ENCODE measurements at places on chromosomes 13 and 19.
A peak's percentile ranks its signal among the peaks of the same experiment; 100 is the strongest.

DNA sequence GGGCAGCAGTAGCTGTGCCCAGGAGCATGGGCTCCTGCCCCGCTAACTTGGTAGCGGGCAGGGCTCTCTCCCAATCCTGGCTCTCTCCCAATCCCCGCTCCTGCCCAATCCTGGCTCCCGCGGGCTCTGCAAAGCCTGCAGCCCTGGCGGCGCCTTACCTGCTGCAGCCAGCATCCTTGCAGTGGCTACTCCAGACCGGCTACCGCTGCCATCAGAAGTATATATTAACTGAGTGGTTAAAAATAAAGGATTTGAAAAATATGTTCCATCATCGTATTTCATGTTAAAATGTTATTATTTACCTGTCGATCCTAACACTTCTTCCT, 698.2 kb downstream of the SLITRK1 start:
- DNase-seq: no peak

- DNase-seq: no peak
Measured at GRCh38 chr19:21586311-21587116, 81.1 kb downstream of the ZNF429 start.

DNA sequence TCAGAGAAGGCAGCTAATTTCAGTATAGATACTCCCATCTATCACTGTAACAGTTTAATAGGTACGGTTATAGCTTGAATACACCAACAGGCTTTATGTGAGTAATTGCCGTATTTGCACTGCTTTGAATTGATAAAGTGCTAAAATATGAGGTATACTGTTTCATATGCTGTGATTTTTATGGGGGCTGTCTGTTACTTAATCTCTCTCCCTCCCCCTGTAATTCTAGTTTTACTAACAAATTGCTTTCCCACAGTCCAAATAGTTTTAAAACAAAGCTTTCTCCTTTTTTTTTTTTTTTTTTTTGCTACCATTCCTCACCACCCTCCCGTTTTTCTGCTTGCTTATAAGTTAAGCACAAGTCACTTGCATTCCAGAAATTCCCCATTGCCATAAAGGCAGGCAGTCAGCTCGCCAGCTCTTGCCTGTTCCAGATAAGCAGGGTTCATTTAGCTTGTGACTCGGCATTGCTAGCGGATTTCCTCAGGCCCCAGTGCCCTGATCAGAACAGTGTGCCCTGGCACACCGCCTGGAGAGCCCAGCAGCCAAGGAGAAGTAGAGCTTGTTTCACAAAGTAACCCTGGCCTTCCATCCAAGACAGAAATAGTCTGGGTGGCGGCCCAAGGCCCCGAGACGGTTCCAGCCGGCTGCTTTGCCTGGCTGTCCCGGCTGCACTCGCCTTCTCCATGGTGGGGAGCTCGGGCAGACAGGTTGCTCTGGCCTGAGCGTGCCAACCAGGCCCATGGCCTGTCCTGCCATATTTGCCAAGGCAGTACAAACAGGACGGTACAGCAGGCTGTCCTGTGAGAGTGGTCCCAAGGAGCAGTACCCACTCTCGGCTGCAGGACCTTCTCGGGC, 43.5 kb upstream of the NPAS1 start:
- no peak for DNase-seq

DNA sequence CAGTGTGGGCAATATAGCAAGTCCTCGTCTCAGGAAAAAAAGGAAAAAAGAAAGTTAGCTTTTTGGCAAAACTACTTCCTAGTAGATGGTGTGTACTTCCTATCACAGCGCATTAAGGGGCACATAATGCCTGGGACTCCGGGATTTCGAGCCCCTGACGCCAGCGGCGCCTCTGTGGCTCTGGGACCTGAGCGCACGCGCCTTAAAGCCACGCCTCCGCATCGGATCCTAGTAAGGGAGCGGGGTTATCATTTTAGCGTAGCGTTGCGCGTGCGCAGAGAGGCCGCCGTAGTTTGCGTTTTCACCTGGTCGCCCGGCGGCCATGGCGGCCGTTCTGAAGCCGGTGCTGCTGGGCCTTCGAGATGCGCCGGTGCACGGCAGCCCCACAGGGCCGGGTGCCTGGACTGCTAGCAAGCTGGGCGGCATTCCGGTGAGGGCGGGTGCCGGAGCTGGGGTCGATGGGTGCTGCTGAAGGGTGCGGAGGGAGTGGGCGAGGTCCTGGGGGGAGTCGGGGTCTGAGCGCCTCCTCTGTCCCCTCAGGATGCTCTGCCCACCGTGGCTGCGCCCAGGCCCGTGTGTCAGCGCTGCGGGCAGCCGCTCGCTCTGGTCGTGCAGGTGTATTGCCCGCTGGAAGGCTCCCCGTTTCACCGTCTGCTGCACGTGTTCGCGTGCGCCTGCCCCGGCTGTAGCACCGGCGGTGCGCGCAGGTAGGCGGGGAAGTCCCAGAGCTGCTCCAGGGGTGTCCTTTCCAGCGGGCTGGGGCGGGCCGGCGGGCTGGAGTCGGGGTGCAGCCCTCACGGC, at the start of gene PDCD2L:
Gene PDCD2L, plus strand, starts transcription at position 291 of the 801 bp plus-strand sequence. Its CDS starts 32 bp downstream, at position 323.
- DNase-seq: peak; percentile 92

DNA sequence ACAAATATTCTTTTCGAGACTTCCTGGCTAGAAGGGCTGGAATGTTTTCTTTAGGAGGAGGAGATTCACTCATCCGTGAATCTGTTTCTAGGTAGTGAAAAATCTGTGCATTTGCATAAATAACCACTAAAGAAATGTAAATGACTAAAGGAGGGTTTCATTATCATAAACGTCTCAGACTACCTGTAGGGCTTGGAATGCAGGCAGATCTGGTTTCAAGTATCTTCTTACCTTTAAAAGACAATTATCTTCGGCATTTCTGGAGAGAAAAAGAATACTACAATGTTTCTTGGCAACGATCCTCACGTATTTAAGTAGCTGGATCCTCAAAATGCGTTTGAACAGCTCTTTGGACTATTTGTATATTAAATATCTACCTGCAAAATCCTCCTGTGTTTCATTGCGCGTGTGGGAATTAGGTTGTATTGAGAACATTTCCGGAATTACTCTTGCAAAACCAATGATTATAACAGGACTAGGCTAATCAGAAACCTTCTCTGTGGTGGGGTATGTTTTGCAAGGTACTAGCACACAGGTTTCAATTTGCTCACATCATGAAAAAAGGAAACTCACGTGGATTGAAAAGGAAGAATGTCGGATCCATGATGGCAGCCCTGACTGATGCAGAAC, 291.1 kb upstream of the ARGLU1 start:
- no peak for DNase-seq

DNA sequence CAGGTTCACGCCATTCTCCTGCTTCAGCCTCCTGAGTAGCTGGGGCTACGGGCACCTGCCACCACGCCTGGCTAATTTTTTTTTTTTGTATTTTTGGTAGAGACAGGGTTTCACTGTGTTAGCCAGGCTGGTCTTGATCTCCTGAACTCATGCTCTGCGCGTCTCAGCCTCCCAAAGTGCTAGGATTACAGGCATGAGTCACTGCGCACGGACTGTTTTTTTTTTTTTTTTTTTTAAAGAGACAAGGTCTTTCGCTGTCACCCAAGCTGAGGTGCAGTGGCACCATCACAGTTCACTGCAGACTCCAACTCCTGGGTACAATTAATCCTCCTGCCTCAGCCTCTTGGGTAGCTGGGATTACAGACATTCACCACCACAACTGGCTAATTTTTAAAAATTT, 8.2 kb upstream of the ADAMTS10 start:
- DNase-seq: no peak

Data from stimulated activated naive CD4-positive, alpha-beta T cell treated with Interleukin-2 at 50 U/mL for 16 hours (primary cell).